ENCODE measurements at places on chromosomes 2 and 18. TPM values are rescaled to one million over a fixed set of nuclear protein-coding genes. Genes with fewer than 3 reads are reported as not detected.

MAP2 gene
- 42.1 TPM for total RNA-seq

GRCh38 chr2:239181903-239182581 is 218.8 kb downstream of the HDAC4 start:
- peak; percentile 44 for DNase-seq

DNA sequence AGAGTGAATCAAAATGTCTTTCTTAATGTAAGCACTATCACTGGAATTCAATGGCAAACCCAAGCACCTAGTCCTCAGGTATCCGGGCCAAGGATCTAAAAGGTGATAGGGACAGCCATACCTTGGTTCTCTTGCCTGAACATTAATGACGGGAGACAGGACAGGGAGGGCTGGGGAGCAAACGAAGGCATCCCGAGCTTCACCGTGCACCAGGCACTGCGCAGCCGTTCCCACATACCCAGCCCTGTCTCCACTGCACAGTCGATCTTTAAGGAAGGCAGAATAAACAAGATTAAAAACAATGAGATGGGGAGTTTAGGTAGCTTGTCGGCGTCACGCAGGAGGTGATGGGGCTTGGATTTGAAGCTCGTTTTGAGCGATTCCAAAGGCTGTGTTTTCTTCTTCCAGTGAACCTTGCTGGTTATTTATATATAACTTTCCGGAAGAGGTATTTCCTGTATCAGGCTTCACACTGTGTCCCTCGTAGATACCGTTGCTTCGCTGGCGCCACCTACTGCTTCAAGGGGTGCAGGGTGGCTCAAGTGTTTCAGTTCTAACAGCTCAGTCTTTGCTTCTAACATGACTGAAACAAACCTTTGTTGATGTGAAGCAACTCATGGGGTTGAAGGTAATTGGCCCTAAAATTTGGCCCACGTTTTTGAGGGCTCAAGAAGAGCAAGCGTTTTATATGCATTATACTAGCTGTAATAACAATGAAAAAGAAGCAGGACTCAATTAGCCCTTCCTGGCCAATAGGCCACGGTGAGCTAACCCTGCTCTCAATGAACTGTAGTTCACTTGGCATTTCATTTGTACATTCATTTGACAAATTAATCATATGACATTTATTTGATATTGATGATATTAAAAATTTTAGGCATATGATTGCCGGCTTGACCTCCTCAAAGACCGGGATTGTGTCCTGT is 77.4 kb downstream of the DCDC2C start:
- DNase-seq: peak; percentile 73

DNA sequence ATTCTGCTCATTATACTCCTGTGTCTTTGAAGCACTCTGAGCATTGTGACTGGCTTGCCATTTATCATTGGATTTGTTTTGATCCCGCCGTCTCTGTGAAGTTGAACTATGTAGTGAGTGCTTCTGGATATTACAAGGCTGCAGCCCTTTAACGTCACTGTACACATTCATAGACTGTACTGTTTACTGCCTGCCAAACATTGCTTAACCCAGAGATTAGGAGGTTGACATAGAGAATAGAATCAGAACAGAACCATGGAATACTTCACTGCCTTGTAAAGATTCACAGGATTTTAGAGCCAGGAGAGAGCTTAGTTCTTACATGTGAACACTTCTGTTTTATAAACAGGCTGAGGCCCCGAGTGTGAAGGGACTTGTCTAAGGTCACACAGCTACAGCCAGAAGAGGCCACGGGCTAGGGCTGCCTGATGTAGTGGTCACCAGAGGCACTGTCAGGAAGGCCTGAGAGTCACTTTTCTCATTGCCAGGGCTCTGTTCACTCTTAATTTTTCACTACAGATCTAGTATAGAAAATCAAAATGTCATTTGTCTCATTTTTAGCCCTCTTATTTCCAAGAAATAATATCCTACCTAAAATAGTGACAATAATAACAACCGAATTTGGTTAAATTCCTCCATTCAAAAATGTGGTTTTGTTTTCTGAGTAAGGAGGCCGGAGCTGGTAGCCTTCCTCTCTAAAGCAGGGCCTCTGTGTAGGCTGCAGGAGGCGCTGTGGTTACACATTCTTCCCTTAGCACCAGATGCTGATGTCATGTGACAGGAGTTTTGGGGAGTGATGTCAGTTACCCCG is 87.9 kb downstream of the UGGT1 start:
- peak; percentile 82 for DNase-seq

- no peak for DNase-seq
Observed at GRCh38 chr2:54482715-54483114, 26.6 kb downstream of the SPTBN1 start.

- no peak for DNase-seq
Observed at GRCh38 chr2:73823916-73824523, 4.7 kb upstream of the STAMBP start.

GRCh38 chr2:12727641-12728040 is 10.9 kb downstream of the TRIB2 start:
- DNase-seq: no peak

DNA sequence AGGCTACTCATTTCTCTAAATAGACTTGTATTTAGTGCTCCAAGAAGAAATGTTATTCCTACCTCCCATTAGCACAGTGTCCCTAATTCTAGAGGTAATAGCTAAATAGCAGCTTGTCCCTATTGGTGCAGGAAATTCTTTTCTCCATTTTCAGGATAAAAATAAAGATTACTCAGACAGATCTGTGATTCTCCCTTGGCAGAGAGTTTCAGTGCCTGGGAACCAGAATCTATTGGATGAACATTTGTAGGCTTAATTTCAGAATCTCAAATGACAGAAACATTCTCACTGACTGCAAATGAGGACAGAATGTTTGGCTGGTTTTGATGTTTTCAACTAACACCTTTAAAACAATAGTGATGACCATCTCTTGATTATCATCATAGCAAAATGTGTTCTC is 33.3 kb upstream of the LGALSL start:
- no peak for DNase-seq

CNGA3 gene
- not detected for total RNA-seq

DNA sequence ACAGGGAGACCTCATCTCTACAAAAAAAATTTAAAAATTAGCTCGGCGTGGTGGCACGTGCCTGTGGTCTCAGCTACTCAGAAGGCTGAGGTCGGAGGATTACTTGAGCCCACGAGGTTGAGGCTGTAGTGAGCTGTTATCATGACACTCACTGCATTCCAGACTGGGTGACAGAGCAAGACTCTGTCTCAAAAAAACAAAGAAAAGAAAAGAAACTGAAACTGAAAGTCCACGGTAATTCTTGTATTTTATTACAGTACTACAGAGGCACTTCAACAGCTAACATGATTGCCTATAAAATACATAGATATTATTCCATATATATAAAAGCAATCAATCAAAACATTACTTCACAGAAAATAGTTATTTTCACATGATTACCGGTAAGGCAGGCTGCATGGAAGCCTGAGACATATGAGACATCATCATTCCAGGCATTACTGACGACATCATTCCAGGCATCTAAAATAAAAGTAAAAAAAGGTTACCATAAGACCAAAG is 23.1 kb downstream of the PRPF40A start:
- DNase-seq: no peak

- DNase-seq: no peak
Observed at GRCh38 chr2:184359379-184359778, 238.9 kb upstream of the ZNF804A start.

GRCh38 chr2:11669454-11670291 is at the start of gene NTSR2:
TSS of gene NTSR2 (minus strand) at chr2:11670195. CDS start at chr2:11670129, 66 bp downstream.
- no peak for DNase-seq

DNA sequence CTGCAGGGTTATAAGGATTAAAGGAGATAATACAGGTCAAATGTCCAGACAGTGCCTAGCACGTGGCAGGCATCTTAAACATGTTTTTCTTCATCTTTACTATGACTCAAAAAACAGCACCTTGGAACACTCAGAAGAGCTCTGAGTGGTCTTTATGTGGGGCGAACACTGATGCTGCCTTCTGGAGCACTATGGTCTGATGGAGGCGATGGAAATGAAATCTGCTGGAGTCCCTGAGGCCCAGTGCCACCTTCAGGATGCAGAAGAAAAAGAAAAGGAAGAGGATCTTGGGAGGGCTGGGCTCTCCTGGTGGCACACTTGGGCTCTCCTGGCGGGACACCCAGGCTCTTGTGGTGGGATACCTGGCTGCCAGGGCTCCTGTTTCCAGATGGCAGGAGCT is 171.8 kb downstream of the EIPR1 start:
- no peak for DNase-seq

GRCh38 chr2:126444512-126444911 is 211.4 kb upstream of the GYPC start:
- DNase-seq: no peak

- DNase-seq: peak; percentile 74
Observed at GRCh38 chr2:120442923-120443571, 97.1 kb downstream of the INHBB start.

ANKRD30B gene
- total RNA-seq: not detected

DNA sequence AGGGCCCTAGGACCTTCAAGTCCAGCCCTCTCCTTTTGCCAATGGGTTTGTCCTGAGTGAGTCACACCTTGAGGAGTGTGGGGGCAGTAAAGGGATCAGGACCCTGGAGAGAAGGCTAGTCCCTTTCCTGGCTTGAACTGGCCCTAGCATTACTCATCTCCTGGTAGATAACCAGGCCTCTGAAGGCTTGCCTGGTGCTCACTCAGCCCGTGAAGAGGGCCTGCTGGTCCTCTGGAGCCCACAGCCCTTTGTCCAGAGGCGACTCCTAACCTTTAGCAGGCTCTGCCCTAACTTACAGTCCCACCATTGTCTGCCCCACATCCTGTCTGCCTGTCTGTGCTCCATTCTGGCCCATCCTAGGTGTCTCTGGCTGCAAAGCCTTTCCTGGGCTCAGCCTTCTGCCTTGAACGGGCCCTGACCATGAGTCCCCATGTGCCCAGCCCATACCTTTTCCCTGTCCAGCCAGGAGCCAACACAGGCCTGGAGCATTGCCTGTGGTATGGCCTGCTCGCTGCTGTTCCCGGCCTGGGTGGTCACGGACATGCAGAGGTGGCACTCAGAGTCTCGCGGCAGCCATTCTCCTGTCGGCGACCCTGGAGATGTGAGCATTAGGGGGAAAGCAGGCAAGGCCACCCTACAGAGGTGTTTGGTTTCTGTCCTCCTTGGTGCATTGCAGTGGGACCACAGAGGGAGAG is 5.0 kb downstream of the SFTPB start:
- peak; percentile 76 for DNase-seq

GRCh38 chr18:57150081-57150480 is 3.2 kb downstream of the BOD1L2 start:
- no peak for DNase-seq

GRCh38 chr2:73035899-73036711 is 35.4 kb downstream of the SFXN5 start:
- no peak for DNase-seq

APOB gene
- 3.4 TPM for total RNA-seq

Data from cardiac septum (tissue), 1 donor.